Activated naive CD4-positive, alpha-beta T cell treated with Interleukin-2 at 50 U/mL for 16 hours (primary cell): ENCODE measurements at places on chromosomes 4 and X.

DNA sequence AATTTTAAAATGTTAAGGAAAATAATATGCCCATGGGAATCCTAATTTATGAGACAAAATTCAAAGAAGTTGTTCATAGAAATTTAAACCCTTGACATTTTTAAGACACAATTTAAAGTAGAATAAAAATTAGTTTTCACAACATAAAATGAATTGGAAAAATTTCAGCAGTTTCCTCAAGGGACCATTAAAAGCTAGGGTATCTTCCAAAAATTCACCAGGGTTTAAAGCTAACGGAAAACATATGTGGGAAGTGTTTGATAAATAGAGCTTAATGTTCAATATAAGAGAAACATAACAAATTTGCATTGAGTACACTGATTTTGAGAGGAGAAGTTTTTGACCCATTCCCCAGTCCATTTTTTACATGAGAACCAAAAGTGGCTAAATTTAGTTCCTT is 228.9 kb upstream of the TTC29 start:
- DNase-seq: no peak

DNA sequence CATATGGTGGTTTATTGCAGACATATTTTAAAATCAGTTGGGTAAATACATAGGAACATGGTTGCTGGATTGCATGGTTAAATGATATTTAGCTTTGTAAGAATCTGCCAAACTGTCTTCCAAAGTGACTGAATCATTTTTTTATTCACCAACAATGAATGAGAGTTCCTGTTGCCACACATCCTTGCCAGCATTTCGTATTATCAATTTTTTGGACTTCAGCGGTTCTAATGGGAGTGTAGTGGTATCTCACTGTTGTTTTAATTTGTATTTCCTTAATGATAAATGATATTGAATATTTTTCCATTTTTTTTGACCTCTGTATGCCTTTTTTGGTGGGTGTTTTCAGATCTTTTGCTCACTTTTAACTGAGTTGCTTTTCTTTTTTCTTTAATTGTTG is 1.4 kb upstream of the MTHFD2L start:
- no peak for DNase-seq

GRCh38 chr4:151771664-151772063 is 10.9 kb upstream of the GATB start:
- no peak for DNase-seq

DNA sequence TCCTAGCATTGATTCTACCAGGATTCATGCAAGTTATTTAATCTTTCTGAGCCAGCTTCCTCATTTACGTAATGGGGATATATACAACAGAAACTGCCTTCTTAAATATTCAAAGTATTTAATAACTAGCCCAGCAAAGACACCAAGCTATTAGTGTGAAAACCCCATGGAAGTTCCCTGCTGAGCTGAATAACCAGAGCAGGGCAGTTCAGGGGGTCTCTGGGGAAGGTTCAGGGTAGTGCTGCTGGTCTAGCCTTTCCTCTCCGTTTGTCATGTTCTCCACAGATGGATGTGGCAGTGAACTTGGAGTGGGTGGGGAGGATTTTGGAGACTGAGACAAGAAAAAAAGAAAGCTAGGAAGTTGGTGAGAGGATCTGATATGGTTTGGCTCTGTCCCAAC is 240.8 kb upstream of the TAPT1 start:
- no peak for DNase-seq

- no peak for DNase-seq
Measured at GRCh38 chr4:139453041-139453370, 915 bp upstream of the RAB33B start.

GRCh38 chr4:151991884-151992167 is 231.0 kb upstream of the GATB start:
- DNase-seq: no peak

DNA sequence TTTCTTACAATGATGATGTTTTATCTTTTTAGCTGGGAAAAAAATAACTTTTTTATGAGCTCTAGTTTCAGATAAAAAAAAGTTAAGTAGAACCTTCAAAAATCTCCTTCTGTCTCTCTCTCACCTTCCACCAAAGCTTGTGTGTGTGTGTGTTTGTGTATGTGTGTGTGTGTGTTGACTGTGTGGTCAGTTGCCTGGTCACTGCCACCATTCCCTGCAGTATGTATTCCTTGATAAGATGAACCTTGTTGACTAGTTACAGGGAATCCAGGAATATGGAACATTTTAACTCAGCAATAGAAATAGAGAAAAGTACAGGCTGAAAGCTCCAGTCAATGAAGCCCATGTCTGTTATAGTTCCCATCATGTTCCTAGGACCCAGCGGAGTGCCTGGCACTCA is 143.5 kb downstream of the CORIN start:
- DNase-seq: no peak
